Activated CD4-positive, alpha-beta T cell treated with anti-CD3 and anti-CD28 coated beads, Interleukin-2, Interleukin-4, amounts not matched to agents 100 ng/mL and 50 ng/mL, durations not matched to agents 16 hours and 8 hours (primary cell): ENCODE measurements at places on chromosomes 2 and 18.
A peak's percentile ranks its signal among the peaks of the same experiment; 100 is the strongest.

DNA sequence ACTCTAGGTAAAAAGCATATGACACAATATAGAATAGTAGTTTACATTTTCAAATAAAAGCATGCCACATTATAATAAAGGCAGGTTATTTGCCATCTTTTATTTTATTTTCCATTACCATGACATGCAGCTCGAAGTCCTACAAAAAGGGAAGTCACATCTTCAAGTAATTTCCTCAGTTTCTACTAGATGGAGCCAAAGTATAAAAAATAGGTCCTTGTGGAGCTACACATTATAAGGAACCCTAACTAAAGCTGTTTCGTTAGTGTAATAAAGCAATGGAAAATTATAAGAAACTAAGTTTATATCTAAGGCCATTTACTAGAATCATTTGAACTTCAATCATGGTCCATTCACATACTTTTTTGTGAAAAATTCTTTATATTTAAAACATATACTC lies 674.5 kb downstream of the KCNJ3 start:
- no peak for DNase-seq

- DNase-seq, result no peak
These were observed 147.4 kb upstream of the SIX2 start for GRCh38 chr2:45156605-45157004.

DNA sequence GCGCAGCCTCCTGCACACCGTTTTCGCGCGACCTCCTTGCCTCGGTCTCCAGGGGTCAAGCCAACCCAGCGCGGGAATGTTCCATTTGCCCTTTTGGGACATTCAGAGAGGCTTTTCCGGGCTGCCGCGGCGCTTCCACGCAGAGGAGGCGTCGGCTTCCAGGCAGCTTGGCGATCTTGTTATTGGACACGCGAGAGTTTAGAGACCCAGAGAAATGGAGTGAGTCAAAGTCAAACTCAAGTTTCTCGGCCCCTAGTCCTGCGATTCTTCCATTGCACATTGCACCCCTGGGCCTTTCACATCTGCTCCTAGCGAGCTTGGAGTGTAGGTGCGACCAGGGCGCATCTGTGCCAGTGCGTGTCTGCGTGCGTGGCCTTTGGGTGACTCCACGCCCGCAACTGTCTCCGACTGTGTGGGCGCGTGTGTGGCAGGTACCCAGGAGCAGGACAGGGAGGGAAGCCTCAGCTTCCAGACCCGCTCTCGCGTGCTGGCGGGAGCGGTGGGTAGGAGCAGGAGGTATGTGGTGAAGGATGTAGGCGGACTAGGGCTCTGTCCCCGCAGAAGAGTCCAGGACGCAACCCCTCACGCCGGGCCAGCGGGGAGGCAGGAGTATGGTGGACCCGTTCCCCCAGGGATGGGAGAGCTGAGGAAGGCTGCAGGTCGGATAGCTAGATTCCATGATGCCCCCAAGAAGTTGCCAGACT lies 13.5 kb downstream of the SIX3 start:
- no peak for DNase-seq

DNA sequence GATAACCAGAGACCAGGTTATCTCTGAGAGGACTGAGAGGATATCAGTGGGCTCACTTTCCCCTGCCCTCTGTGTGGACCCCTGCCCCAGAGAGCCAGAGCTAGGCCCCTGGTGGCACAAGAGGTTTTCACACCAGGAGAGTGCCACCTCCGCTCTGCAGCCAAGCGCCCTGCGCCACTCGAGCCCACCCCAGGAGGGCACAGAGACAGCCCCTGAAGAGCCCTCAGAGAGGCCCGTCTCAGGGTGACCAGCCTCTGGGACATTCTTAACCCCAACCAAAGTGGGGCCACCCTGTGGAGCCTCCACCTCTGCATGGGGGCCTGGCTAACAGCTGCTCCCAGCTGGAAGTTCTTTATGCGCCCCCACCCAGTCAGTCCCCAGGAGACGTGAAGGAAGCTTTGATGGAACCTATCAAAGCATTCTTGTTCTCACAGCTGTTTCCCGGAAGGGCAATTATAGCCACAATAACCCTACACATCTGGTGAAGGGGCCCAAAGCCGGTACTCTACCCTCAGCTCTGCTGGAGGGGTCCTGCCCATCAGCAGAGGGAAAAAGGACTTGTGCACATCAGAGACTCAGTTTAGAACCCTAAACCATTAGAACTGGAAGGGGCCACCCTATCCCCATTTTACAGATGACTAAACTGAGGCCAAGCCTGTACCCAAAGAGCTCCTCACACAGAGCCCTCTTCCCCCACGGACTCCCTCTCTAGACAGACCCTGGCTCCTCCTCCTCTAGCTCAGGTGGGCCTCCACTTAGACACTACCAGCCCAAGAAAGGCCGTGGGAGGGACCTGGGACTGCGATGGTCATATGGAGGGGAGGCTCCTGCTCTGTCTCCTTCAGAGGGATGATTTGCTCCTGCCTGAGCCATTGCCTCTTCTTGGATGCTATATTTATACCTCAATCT lies 101.1 kb downstream of the ZFP36L2 start:
- no peak for DNase-seq

- DNase-seq, result no peak
These were observed 847.7 kb downstream of the CPS1 start for GRCh38 chr2:211404098-211404497.

DNA sequence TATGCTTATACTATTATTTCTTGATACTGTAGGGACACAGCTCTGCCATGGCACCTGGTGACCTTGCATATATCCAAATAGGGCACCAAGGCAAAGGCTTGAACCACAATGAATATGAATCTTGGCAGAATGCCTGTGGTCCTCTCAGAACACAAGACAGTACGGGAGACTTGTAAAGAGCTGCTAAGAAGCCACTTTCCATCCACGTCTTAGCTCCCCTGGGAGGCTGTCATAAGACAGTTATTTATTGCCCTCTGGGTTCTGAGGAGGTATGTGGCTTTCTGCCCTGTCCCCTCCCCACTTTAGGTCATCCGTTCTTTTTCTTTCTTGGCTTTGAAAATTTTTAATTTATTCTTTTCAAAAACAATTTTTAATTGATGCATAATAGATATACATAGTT lies 29.8 kb upstream of the MRPL33 start:
- no peak for DNase-seq

DNA sequence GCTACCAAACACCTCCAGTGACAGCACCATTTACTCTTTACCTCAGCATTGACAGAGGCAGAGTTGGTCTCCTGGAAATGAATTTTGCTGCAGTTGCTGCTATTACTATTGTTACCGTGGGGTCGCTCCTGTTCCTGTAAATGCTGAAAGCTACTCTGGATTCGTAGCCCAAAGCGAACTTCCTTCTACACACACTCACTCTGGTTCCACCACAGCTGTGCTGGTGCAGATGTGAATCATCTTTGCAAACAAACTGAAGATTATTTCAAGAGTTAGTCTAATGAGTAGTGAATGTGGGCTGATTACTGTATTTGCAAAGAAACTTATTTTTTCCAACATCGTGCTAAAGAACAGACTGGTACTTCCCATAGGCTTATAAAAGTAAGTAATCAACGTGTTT lies 304.0 kb downstream of the LPIN1 start:
- DNase-seq, result no peak

- DNase-seq, result peak; percentile 5
These were observed 210.3 kb upstream of the RBMS1 start for GRCh38 chr2:160703648-160704585.

GRCh38 chr18:25979369-25980040 lies 110.9 kb downstream of the SS18 start:
- no peak for DNase-seq

- DNase-seq, result no peak
These were observed 16.5 kb downstream of the PTPN2 start for GRCh38 chr18:12867441-12868123.

DNA sequence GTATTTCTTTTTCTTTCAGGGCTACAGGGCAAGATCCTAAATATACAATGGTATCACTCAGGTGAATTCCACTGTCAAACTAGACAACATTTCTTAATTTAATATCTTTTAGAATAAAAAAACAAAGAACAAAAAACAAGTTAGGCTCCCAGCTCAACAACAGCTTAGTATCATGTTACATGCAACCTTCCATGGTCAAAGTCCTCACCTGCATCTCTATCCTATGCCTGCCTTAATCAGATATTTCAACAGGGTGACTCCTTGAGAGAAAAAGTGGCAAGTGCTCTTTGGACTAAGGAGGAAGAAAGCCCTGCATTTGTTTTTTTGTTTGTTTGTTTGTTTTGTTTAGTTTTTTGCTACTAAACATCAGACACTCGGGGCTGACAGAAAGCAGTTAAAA lies 50.2 kb downstream of the WDFY1 start:
- no peak for DNase-seq

DNA sequence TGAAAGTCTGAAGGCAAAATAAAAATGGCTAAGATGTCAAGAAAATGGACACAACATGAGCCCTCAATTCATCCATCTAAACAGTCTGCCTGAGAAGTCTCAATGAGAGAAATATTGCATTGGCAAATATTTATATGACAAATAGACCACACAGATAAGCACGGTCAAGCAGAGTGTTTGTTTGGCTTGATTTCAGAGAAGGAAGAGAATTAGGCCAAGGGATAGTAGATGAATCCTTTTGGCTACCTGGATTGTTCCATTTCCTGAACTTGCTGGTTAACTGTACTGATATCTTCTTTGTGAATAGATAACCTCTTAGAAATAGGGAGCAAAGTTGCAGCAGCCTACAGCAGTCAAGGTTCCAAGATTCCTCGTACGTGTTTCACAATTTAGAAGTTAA lies 129.6 kb downstream of the RBMS1 start:
- DNase-seq, result no peak

- no peak for DNase-seq
These were observed 571.7 kb upstream of the FANCL start for GRCh38 chr2:58812771-58813344.

DNA sequence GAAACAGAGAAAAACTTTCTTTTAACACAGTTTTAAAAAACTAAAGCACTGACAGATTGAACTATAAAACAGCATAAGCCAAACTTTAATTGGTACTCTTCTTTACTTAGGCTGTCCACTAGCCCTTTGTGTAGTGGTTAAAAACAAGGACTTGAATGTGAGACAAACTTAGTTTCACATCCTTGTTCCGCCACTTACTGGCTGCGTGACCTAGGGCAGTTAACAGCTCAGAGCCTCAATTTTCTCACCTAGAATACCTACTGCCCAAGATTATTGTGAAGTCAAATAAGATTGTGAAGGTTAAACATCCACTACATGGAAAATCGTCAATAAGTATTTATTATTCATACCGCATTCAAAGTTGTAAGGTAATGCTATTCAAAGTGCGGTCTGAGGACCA lies 2.0 kb downstream of the WDR35 start:
- no peak for DNase-seq

GRCh38 chr2:130790312-130790711 lies 35.0 kb downstream of the AMER3 start:
- no peak for DNase-seq

DNA sequence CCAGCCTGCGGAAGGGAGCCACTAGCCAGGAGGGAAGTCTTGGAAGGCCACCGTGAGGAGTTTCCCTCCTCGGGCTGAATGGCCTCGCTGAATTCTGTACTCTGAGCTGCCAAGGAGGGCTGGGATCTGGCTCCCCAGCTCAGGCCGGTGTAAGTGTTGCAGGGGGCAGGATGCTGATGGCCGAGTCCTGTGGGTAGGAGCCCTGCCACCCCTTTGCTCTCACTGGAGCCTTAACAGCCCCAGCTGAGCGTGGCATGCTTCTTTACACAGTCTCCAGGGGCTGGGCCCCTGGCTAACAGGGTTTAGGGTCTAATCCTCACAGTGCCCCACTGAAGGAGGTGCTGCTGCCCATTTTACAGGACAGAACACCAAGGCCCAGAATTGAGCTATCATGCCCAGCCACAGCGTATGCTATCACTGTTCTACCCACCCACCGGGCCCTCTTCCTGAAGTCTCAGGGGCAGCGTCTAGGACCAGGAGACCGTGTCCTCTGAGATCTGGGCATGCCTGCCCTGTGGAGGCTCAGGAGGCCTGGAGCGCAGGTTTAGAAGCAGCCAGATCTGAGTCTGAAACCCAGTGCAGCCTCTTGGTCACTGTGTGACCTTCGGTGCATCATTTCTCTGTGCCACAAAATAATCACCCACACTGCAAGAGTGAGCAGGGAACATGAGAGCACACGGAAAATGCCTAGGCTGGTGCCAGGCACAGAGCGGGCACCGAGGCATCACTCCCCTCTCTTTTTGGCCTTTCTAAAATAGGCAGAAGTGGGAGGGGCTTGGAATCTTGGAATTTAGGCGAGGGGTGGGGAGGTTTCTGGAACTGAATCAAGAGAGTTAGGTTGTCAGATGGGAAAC lies 42.9 kb downstream of the TMEM37 start:
- no peak for DNase-seq

DNA sequence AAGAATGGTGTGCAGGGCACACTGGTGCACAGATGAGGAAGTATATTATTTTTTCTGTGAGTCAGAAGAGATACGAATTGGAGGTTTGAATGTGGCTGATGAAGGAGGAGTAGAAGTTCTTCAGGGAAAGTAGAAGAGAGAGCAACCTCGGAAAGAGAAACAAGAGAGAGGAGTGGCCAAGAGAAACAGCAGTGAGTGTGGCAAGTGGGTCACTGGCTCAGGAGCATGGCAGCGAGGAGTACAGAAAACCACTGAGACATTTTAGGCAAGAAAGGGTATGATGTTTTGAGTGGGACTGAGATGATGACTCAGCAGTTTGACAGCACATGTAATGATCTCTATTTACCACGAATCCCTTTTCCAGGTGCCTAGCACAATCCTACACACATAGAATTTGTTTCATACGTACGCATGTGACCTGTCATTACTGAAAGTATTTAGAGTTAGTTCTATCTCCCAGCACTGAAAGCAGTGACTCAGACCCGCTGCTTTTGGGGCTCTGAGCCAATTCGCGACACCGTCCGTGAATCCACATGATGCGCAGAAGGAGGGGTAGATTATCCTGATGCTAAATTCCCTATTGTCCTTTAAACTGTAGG lies 915.4 kb downstream of the DCDC2C start:
- no peak for DNase-seq

- peak; percentile 54 for DNase-seq
These were observed 288.2 kb downstream of the IKZF2 start for GRCh38 chr2:212863185-212863588.

DNA sequence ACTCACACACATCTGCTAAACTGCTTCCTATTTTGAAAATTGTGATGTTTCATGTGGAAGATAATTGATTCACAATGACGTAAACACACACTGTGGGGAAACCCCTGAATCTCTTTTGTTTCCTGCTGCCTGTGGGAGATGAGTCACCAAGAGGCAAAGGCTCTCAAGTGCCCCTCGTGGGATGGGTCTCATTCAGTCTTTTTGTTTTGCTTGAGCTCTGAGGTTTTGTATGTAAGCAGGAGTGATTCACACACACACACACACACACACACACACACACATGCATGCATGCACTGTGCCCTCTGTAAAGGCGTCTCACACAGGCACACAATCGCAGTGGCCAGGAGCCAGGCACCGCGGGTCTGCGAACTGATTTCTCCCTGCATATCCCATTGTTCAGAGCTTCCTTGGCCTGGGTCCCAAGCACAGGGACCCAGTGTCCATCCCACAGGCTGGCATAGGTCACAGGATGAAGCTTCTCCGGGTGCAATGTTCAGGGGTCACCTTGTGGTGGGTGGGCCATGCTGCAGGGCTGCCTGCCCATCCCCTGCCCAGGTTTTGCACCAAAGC lies 12.1 kb upstream of the ARHGEF4 start:
- DNase-seq, result peak; percentile 92
